ENCODE measurements at places on chromosomes 7 and 10.

- no peak for DNase-seq
Measured at GRCh38 chr7:42596737-42597136, 315.1 kb downstream of the C7orf25 start.

DNA sequence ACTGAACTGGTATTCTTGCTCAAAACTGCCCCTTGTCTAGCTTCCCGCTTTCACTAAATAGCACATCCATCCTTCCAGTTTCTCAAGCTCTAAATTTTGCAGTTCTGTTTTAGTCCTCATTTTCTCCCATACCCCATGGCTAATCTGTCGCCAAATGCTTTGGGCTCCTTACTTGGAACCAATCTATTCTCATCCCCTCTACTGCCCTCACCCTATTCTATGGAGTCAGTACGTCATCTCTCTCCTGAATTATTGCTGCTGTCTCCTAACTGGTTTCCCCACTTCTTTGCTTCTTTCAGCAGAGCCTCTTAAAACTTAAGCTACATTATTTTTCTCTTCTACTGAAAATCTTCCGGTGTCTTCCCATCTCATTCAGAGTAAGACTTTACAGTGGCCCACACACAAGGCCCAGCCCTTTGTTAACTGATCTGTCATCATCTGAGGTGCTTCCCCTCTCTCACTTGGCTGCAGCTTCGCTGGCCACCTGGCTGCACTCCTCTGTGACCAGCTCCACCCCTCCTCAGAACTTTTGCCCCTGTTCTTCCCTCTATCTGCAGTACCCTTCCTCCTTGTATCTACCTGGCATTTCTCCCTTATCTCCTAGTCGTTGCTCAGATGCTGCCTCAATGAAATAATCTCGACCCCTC, 9.9 kb downstream of the STARD3NL start:
- DNase-seq, result no peak

DNA sequence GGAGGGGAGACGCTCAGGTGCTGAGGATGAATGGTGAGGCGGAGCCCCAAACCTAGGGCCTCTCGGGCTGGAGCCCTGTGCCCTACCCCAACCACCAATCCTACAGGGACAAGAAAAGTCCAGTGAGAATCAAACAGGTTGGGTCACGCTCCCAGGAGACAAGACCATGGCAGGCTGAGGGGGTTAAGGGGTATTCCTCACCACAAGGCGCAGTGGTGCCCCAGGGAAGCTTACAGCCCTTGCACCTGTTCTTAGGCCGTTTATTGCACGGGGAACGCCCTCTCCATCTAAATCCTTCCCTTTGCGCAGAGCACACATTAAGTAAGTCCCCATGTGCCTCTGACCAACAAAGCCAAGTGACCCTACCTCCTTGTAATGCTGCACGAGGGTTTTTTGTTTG, 3.5 kb downstream of the FZD9 start:
- DNase-seq, result no peak

GRCh38 chr10:110824152-110824441, 47.6 kb upstream of the PDCD4 start:
- DNase-seq, result no peak

GRCh38 chr10:61883371-61884025, 18.0 kb upstream of the ARID5B start:
- no peak for DNase-seq

- peak; percentile 58 for DNase-seq
Measured at GRCh38 chr10:58512491-58513187, at the start of gene BICC1. Gene BICC1 (plus strand): TSS chr10:58512872. CDS start chr10:58513144, 272 bp downstream.

GRCh38 chr7:138164804-138165203, 88.5 kb downstream of the AKR1D1 start:
- no peak for DNase-seq

GRCh38 chr10:5643346-5644067, 22.9 kb downstream of the ASB13 start:
- DNase-seq, result no peak

- no peak for DNase-seq
Measured at GRCh38 chr7:107138696-107139420, 29.9 kb upstream of the HBP1 start.

GRCh38 chr10:108597031-108597430, 1326.3 kb downstream of the XPNPEP1 start:
- DNase-seq, result no peak

GRCh38 chr10:17689137-17689536, 45.2 kb downstream of the STAM start:
- DNase-seq, result no peak

- DNase-seq, result no peak
Measured at GRCh38 chr7:12257582-12257981, 46.5 kb downstream of the TMEM106B start.

- DNase-seq, result no peak
Measured at GRCh38 chr7:127534636-127535035, 50.8 kb downstream of the GCC1 start.

- DNase-seq, result no peak
Measured at GRCh38 chr10:127203067-127203466, 6.7 kb upstream of the INSYN2A start.

DNA sequence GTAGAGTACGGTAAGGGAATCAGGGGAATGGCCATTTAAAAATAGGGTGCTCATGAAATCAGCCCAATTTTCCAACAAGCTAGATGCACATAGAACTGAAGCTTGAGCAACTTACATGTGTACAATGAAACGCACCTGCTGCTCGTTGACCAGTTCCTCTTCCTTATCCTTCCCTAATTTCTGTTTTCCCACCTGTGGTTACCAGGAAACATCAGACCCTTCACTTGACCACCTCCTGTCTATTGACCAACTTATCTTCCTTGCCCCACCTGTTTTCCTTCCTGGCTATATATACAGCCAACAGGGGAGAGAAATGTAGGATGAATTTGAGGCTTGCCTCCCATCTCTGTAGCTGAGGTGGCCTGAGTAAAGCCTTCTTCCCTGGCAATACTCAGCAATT, 37.8 kb upstream of the RAPGEF5 start:
- no peak for DNase-seq

- no peak for DNase-seq
Measured at GRCh38 chr10:31133251-31133791, 101.7 kb upstream of the ZNF438 start.

DNA sequence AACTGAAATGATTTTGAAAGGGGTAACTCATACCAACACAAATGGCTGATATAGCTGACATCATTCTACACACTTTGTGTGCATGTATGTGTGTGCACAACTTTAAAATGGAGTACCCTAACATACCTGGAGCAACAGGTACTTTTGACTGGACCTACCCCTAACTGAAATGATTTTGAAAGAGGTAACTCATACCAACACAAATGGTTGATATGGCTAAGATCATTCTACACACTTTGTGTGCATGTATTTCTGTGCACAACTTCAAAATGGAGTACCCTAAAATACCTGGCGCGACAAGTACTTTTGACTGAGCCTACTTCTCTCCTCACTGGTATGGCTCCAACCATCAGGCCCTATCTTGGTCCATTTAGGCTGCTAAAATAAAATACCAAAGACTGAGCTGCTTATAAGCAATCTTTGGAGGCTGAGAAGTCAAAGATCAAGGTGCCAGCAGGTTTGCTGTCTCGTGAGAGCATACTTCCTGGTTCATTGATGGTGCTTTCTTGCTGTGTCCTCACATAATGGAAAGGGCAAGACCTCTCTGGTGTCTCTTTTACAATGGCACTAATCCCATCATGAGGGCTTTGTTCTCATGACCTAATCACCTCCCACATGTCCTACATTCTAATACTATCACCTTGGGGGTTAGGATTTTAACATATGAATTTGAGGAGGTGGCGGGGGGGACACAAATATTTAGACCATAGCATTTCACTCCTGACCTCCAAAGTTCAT, 173.3 kb downstream of the CFTR start:
- no peak for DNase-seq

- DNase-seq, result no peak
Measured at GRCh38 chr10:123380491-123381085, 226.4 kb downstream of the BUB3 start.

DNA sequence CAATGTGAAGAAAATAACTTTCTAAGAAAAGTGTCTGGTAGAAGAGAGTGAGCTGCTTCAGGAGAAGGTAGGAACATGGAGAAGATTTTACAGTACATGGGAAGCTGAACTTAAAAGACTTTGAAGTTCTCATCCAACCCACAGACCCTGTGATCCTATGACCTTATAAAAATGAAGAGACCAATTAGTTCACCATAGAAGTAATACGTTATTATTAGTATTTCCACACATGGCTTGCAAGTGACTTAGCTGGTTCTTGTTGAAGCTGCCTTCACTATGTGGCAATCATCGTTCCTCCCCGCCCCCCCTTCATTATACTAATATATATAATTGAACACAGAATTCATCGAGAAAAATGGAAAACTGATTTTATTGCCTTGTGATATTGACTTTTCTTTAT, 129.1 kb downstream of the SND1 start:
- no peak for DNase-seq

- no peak for DNase-seq
Measured at GRCh38 chr7:69656890-69657289, 58.6 kb downstream of the AUTS2 start.

GRCh38 chr10:124349231-124349995, 69.3 kb downstream of the OAT start:
- no peak for DNase-seq

DNA sequence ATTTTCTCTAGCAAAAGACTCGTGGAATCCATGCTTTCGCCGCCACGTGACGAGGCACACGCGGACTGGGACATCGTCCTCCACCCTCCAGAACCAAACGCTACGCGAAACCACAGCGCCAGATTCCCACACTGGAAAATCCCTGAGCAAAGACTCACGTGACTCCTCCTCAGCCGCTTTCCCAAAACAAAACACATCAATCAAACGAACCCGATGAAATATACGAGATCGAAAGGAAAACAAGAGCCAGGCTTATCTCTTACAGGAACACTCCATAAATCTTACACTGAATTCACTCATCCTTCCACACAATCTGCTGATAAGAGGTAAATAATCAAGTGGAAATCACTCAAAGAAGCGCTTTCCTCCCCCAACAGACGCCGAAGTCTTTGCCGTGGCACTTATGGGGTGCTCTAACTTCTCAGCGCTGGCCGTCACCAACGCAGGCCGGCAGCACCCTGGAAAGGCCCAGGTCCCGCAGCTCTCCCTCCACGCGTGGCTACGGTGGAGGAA, 23.8 kb downstream of the DIP2C start:
- no peak for DNase-seq

GRCh38 chr10:4770801-4771553, 55.0 kb upstream of the AKR1E2 start:
- DNase-seq, result no peak

DNA sequence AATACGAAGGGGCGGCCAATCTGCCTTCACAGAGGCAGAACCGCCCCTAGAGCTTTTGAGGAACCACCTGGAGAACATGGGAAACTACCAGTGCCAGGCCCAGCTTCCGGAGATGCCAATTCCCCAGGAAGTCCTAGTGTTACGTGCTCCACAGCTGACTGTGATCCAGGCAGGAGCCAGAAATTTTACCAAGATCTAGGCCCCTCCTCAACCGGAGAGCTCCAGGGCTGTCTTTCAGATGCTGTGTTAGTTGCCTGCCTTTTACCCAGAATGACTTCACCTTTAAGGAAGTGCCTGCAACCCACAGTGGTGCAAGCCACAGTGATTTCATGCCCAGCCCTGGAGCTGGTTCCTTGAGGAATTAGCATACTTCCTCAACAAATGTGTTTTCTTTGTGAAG, 62.9 kb downstream of the ELMO1 start:
- no peak for DNase-seq

DNA sequence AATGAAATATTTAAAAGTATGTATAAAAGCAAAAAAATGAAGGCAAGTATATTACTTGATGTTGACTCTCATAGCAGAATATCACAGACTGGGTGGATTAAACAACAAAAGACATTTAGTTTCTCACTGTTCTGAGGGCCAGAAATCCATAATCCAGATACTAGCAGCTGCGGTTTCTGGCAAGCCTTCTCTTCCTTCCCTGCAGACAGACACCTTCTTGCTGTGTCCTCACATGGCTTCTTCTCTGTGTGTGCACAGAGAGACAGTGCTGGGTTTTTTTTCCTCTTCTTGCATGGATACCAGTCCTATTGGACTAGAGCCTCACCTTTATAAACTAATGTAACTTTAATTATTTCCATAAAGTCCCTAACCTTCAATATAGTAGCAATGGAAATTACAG, 127.9 kb upstream of the AKR1E2 start:
- no peak for DNase-seq

DNA sequence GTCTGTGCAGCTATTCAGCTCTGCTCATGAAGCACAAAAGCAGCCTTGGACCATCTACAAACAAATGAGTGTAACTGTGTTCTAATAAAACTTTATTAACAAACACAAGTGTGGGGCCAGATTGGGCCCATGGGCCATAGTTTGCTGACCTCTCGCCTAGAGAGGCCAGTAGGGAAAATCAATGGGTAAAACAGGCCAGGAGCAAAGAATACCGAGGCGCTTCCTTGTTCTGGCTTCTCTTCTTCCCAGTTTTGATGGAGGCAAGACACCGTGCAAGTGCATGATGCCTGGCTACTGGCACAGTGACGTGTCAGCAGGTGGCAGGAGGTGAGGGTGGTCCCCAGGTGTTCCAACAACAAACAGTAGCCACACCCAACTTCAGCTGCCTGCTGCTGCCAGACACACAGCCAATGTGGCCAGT, 94.3 kb upstream of the SDK1 start:
- DNase-seq, result peak; percentile 14

GRCh38 chr10:9734218-9734617, 1283.5 kb upstream of the CELF2 start:
- DNase-seq, result no peak

- DNase-seq, result no peak
Measured at GRCh38 chr10:97764519-97764931, 7.3 kb downstream of the SFRP5 start.

- DNase-seq, result no peak
Measured at GRCh38 chr7:149196151-149196704, 882 bp downstream of the ZNF282 start.

DNA sequence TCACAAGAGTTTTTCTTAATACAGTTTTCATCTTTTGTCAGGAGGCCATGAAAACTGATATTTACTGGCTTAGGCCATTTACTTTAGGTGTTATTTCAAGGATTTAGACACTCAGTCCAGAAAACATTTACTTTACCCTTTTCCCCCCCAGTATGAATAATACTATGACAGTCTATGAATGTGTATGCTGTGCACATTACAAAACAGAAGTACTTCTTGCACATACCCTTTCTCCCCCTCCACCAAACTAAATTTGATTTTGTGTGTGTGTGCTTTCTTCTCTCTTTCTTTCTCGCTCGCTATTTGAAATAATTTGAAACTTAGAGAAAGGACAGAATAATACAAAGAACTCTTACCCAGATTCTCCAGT, 41.3 kb downstream of the RBM33 start:
- DNase-seq, result no peak

GRCh38 chr10:57955076-57955475, 312.6 kb downstream of the IPMK start:
- DNase-seq, result no peak

- DNase-seq, result no peak
Measured at GRCh38 chr7:48183370-48183743, 12.1 kb downstream of the ABCA13 start.

- DNase-seq, result no peak
Measured at GRCh38 chr7:21326921-21327320, 101.0 kb upstream of the SP4 start.

DNA sequence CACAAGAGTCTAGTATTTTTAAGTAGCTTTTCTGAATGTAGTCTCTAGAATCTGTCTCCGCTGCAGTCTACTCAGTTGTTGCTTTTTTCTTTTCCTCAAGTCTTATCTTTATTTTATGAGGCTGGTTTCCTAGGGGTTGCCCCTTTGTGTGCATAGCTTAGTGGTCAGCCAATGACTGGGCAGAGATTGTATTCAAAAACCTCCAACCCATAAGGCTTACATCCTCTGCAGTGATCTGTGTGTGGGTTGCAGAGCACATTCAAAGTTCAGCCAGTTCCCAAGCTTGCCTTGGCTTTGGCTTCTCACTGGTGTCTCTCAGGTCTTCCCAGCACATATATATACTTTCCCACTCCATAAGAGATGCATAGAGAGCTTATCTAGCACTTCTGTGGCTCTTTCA, 160.0 kb upstream of the TCF7L2 start:
- no peak for DNase-seq
